GDM1 (cell line): ENCODE measurements at places on chromosomes 4 and X.

DNA sequence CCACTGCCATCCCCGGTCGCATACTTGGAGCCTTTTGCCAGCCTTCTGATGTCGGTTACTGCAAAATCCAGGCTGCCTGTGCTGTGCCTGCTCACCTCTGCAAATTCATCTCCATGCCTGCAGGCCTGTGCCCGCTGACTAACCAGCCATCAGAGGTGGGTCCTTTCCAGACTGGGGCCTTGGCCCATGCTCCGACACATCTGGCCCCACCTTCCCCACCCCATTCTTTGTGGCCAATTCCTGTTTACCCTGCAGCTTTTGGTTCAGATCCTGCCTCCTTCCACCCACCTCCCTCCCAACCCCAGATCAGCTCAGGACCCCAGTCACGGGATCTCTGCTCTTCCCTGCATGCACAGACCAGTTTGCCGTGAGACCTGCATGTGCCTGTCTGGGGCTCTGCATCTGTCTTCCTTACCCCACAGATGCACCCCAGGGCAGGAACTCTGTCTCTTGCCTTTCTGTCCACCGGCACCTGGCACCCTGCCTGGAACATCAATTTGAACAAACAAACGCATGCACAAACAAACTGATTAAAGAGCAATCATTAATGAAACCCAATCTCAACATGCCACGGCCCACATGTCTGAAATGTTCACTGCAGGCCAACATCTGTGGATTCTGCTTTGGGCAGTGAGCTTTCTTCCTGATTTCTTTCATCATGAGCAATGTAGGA is 112.8 kb upstream of the PSAPL1 start:
- no peak for DNase-seq

DNA sequence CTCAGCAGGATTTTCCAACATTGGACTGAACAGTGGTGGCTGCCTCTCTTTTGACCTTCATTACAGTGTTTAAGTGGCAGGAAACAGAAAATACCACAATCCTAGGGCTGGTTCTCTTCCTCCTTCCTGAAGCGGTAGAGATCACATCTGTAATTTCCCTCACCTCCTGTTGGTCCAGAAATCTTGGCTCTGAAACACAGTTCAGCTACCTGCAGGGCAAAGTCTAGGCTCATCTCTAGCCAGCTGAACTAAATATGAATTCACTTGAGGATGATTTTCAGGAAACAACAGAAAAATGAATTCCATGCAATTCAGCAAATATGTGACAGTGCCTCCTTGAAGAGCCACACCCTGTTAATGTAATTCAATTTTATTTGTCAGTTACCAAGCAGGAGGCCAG is 531.9 kb downstream of the INPP4B start:
- DNase-seq: peak; percentile 11

GRCh38 chr4:6137027-6137746 is 63.2 kb downstream of the JAKMIP1 start:
- no peak for DNase-seq

GRCh38 chr4:13190093-13190721 is 293.9 kb downstream of the RAB28 start:
- DNase-seq: no peak

DNA sequence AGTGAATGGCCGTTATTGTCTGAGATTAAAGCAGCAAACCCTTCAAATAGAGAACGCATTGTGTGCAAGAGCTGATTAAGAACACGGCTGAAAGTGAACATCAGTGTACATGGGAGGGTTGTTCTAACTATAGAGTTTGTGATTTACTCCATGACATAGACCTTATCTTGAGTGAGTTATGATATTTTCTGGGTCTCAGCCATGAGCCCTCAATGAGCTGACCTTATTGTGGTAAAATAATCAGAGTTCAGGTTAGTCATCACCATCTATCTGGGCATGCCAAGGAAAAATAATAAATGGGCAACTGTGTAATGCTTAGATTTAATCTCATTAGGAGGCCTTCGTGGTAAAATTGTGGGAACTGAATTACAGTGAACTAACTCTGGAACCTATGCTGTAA is 33.2 kb upstream of the CLDN24 start:
- no peak for DNase-seq

DNA sequence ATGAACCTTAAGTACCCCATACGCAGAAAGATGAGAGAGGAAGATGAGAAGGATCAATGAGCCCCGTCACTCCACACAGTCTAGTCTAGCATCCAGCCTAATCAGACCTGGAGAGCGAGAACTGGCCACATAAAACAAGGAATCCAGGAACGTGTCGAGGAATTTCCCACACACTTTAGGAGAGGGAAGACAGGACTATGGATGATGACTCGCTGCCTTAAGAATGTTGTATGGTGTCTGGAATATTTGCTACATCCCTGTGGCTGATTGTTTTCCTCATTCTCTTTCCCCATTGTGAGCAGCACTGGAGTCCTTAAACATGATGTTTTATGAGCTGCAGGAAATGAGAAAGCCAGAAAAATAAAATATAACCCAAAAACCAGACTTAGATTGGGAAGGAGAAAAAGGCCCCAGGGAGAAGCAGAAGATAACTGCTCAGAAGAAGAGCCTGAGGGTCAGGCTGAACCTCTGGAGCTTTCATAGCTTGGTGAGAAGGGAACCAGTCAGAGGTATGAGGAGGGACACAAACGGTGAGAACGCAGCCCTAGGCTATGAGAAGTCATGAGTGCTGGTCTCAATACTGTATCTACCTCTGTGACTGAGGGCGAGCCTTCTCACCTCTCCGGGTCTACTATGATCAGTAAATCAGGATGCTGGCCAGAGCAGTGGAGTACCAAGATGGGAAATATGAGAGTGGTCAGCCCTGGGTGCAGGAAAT is 139.5 kb upstream of the NOCT start:
- no peak for DNase-seq

DNA sequence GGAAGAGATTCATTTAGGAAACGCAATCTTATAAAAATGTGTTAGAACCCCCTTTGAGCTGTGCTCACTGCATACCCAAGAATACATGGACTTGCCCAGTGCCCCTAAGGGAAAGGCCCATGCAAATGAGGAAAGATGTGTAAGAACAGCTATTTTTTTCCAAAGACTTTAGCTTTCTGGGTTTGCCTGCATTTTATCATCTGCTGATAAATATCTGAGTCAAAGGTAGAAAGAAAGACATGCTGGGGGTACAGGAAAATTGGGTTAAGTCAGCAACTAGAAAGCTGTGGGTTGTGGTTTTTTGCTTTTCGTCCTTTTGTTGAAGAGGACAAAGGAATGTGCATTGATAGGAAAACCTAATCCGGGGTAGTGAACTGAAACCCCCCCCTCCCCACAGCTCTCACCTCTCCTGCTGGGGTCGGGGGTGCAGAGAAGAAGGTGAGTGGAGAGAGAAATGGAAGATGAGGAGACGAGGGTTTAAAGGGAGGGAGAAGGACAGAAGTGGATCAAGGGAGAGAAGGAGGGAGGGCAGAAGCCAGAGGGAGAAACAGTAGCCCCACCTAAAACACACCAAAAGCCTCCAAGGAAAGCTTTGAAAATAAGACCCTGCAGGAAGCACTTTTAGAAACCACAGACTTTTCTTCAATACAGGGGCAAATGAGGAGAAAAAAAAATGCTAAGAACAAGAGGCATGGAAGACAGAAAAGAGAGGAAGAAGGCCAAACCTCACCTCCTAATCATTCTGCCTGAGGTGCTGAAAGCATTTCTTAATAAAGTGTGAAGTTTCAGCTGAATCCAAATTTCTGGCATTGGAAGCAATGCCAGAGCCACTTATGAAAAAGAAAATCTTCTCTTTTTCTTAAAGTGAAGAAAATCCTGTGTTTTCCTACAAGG is 49.3 kb downstream of the KDR start:
- DNase-seq: no peak

DNA sequence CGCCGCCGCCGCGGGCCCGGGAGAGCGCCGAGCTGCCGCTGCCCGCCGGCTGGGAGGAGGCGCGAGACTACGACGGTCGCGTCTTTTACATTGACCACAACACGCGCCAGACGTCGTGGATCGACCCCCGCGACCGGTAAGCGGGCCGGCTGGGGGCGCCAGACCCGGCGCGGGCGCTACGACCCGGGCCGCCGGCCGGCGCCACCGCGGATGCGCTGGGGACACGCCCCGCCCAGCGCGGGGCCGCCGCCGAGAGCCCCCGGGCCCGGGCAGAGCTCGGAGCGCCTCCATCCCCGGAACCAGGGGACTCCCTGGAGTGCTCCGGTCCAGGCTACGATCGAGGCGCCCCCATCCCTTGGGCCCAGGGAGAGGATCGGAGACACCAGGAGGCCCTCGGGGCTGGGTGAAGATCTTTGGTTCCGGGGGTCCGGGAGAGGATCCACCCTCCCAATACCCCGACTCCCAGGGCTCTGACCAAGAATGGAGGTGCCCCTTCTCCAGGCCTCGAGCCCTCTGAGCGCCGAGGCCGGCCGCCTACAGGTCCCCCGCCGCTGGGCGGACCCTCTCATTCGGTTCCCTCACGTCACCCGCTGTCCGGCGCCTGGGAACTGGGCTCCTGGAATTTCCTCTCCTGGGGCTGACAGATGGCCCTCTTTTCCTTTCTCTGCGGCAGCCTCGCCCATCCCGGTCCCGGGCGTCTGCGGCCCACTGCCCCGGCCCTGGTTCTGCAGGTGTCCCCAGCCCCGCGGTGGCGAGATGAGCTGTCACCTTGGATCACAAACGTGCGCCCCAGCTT is 48.8 kb downstream of the CLDN34 start:
- DNase-seq: no peak

GRCh38 chr4:137609718-137610430 is 77.6 kb upstream of the PCDH18 start:
- no peak for DNase-seq

DNA sequence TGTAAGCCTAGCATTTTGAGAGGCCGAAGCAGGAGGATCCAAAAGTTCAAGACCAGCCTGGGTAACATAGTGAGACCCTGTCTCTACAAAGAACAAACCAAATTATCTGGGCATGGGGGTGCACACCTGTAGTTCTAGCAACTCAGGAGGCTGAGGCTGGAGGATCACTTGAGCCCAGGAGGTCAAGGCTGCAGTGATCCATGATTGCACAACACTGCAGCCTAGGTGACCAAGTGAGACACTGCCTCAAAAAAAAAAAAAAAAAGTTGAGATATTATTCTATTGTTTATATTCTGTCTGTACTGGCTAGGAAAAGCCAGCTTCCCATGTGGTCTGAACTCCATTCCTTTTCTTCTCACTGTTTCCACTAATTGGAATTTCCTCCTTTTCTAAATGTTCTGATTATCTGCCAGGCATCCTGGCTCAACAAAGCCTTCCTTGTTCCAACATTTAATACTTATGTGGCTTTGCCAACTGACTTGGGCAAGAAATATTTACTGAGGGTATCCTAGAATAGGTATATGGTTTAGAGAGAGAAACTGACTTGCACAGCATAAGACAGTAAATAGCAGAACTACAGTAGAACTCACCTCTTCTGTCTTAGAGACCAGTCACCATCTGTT is 175.2 kb upstream of the ADAMTS3 start:
- no peak for DNase-seq

- DNase-seq: no peak
Measured at GRCh38 chrX:774536-774935, 143.9 kb downstream of the SHOX start.

DNA sequence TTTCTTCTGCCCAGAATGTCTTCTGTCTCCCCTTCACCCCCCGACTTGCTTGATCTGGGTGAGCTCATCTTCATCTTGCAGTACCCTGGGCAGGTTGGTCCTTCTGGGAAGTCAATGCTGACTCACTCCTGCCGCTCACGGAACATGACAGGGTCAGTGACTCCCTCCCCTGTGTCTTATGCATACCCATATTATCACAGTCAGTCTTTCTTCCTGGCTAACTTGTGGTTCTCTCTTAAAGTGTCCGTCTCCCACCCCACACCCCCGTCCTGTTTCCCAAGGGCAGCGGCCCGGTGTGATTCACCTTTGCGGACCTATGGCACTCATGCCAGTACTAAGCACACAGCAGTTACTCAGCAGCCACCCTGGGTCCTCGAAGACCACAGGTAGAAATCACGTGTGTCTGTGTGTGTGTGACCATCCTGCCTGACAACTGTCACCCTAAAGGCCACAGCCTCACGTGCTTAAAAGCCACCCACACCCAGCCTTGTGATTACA is 17.7 kb downstream of the IQSEC2 start:
- DNase-seq: no peak

GRCh38 chr4:116150152-116150551 is 935.2 kb downstream of the TRAM1L1 start:
- DNase-seq: no peak

GRCh38 chr4:31807036-31807435 is 1086.9 kb downstream of the PCDH7 start:
- DNase-seq: no peak

GRCh38 chrX:15167826-15168225 is 102.1 kb downstream of the ASB9 start:
- no peak for DNase-seq

- no peak for DNase-seq
Measured at GRCh38 chrX:112672788-112673560, 6.8 kb downstream of the LHFPL1 start.

GRCh38 chrX:63713526-63713925 is 71.5 kb downstream of the ARHGEF9 start:
- no peak for DNase-seq

- DNase-seq: no peak
Measured at GRCh38 chr4:114087596-114088230, 108.3 kb upstream of the ARSJ start.
